ENCODE measurements at places on chromosomes 2 and 18.

DNA sequence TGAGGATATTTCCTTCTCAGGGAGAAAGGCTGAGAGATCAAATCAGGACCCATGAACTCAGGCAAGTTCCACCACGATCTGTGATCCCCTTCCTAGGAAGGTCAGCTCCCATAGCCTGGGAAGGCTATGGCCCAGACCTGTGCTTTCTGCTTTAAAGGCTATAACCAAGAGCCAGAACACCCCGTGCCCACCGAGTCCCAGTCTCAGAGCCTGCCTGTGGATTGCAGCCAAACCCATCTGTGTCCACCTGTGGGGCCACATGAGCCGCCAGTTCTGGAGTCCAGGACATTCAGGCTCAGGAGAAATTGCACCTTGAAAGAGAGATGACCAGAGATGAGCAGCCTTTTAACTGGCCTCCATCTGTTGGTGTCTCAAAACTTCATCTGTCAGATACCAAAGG, 46.9 kb downstream of the MAL start:
- DNase-seq: no peak

DNA sequence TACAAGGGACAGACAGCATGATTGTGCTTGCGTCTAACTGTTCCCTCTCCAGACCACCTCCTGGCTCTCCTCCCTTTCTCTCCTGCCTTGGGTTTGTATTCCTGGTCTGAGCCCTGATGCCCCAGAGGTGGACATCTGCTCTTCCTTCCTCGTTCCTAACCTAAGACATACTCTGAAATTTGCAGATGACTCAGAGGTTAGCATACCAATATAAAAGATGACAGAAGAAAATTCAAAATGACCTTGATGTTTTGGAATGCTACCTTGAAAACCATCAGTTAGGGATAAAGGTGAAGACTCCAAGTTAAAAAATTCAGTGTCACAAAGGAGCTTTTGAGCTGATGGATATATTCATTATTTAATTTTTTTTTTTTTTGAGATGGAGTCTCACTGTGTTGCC, 12.9 kb downstream of the SMYD1 start:
- DNase-seq: no peak

DNA sequence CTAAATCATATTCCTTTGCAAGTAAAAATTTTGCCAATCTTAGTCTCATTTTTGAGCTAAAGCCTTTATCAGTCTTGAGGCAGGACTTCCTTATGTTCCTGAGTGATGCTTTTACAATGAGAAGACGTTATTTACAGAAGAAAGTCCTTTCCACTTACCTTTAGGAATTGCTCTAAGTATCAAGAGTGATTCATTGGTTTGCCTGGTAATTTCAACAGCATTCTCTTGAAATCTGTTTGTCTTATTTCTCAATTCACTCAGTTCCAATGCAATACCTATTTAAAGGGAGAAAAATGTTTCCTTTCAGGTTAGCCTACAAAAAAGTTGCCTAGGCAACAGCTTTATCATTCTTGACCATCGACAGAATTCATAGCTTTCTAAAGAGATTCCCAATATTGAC, 137.2 kb downstream of the LAMA1 start:
- no peak for DNase-seq

- DNase-seq: no peak
These were observed 217.6 kb upstream of the FOSL2 start for GRCh38 chr2:28175028-28175427.

- DNase-seq: peak; percentile 53
These were observed 2.0 kb downstream of the PHLPP1 start for GRCh38 chr18:62717169-62717924.

- DNase-seq: no peak
These were observed 10.1 kb downstream of the VIL1 start for GRCh38 chr2:218428846-218429558.

DNA sequence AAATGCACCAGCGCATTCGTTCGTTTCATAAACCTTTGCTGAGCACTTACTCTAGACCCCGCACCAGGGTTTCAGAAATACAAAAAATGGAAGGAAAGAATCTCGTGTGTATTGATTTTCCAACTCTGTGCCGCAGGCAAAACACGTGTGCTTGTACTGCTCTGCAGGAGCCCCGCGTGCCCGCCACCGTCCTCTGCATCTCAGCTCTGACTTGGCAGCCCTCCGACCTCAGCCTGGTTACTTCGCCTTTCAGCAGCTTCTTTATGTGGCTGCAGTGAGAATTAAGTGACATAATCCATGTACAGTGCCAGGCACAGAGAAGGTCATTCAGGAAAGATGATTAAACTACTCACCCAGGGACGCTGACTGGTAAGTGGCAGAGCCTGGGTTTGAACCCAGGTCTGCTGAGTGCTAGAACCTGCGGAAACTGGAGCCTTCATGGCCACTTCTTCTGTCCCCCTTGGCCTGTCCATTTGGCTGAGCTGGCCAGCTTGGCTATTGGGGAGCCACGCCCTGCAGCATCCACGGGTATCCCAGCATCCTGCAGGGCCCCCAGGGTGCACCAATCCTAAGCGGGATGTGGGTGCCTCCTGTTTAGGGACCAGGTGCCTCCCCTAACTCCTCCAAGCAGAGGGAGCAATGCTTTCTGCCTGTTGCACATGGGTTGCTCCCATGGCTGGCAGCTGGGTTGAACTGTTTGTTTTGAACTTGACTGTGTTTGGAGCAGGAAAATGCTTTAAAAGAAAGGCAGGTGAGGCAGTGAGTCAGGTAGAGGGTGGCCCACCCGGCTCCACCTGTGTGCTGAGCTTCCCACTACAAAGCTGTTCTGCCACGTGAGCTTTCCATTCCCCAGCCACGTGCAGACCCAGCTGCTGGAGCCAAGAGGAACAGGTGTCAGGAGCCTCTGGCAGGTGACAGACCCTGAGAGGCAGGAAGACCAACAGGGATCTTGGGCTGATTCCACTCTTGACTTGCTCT, 34.3 kb downstream of the INHBB start:
- no peak for DNase-seq

GRCh38 chr2:74740741-74741431, 86.8 kb downstream of the SEMA4F start:
- peak; percentile 95 for DNase-seq

- peak; percentile 77 for DNase-seq
These were observed 245.6 kb upstream of the TCF4 start for GRCh38 chr18:55833543-55833942.

- no peak for DNase-seq
These were observed 4.2 kb downstream of the HOXD11 start for GRCh38 chr2:176111309-176111663.

DNA sequence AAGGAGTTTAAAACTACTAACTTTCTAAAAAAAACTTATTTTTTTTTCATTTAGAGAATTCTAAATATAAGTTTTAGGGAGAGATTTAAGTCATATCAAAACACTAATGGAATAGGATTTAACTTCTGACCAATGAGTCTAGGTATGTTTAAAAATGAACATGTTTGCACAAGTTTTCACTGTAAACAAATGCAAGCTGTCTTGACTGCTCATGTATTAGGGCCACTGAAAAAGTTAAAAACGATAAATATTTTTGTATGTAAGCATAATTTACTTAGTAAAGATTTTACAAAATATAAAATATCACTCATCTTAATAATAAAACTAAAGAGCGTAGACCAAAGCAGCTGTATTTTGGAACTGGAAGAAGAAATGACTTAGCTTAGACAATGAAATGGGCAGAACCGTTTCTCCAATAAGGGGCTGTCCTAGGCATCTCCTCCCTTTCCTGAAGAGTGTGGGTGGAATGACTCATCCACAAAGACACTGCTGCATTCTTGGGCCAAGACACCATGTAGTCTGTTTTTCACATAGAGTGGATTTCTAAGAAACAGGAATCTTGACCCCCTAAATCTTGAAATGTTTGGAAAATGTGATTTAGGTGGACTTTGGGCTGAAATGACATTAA, 118.8 kb downstream of the MEP1B start:
- DNase-seq: peak; percentile 60

GRCh38 chr18:11108947-11109346, 40.4 kb downstream of the PIEZO2 start:
- no peak for DNase-seq

DNA sequence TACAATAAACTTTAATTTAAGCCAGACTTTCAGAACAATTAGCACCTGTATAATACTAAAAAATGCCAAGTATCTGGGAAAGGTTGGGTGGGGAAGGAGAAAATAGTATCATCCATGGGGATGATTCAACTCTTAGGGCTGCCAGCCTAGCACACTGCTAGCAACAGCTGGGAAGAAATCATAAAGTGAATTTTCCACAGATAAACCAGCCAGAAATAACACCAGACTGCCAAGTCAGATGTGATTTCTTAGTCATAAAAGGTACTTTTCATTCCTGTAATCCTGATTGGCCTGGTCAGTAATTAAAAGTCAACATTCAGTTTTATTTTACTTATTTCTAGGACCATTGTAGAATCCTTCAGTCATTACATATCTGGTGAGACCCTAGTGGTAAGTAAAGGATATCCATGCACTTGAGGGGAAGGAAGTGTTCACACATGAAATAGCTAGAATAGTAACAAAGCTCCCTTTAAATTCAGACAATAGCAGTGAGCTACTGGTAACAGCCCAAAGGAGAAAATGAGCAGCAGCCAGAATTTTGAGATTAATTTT, 59.4 kb downstream of the LIMS1 start:
- DNase-seq: peak; percentile 71

DNA sequence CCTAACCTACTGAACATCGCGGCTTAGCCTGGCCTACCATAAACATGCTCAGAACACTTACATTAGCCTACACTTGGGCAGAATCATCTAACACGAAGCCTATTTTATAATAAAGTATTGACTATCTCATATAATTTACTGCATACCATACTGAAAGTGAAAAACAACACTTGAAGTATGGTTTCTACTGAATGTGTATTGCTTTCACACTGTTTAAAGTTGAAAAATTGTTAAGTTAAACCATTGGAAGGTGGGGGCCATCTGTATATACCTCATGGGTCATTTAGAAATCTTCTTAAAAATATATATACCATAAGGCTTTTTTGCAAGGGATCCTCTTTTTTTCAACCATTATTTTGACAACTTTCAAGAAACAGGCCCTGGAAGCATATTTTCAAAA, 16.5 kb downstream of the RNF149 start:
- no peak for DNase-seq

DNA sequence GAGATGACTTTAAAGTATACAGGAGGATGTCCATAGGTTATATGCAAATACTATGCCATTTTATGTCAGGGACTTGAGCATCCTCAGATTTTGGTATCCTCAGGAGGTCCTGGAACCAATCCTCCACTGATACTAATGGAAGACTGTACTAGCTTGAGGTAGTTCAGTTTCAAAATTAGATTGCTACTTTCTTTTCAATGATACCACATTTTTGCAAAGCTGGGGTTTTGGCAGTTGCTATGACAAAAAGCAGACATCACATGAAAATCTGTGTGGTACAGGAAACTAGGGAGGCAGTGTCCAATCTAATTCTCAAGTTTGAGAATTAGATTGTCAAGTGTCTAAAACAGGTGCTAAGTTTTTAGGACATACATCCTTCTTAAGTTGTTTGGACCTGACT, 14.2 kb downstream of the EHBP1 start:
- DNase-seq: no peak

- no peak for DNase-seq
These were observed 117.7 kb downstream of the GFPT1 start for GRCh38 chr2:69269330-69269729.

- no peak for DNase-seq
These were observed 65.8 kb upstream of the PNPT1 start for GRCh38 chr2:55759271-55759921.

- DNase-seq: peak; percentile 36
These were observed 11.5 kb downstream of the TEX44 start for GRCh38 chr2:231604101-231604684.

DNA sequence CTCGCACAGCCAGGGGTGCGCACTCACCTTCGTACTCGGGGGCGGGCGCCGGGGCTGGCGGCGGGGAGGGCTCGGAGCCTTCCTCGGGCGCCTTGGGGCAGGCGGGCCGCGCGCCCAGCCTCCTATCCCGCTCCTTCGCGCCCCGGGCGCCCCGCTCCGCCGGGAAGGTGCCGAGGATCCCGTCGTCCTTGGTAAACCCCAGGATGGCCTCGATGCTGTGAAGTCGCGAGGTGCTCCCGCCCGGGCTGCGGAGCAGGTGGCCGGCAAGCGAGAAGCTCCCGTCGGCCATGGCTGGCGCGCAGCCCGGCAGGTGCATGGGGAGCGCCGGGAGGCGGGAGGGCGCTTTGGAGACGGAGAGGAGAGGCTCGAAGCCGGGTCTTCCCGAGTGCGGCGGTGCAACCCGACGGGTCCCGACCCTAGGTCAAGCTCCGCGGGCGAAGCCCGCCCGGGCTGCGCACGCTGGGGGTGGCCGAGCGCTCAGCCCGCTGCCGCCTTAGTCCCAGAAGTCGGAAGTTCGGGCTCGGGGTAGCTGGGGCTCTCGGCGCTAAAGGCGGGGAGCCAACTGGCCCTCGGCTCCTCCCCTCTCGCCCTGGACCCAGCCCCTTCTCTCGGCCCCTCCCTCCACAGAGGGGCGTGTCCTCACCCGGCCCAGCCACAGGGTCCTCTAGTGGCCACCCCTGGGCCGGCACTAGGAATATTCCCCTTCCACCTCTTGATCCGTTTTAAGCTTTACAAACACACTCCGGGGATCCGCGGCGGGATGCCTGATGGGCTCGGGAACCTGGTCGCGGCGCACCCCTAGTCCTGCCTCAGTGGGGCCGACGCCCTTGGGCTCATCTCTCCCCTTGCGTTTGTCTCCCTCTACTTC, at the start of gene RAX:
Gene RAX, minus strand, starts transcription at position 564 of the 868 bp plus-strand sequence. Its CDS starts 248 bp downstream, at position 316.
- peak; percentile 35 for DNase-seq

DNA sequence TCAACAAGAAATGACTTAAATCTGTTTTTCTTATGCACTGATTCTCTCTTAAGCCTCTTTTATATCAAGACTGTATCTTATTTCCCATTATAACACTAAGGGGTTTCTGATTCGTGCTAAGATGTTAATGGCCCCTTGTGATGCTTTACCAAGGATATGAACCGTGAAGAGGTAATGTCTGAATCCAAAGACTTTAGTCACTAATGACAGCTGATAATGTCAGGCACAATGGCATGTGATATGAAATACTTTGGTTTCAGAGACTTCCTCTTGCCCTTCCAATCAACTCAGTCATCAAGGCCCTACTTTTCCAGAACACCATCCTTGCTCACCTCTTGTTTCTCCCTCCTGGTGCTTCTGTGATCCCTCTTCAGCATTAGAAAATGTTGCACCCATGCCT, 262.8 kb downstream of the KCNE4 start:
- DNase-seq: no peak

GRCh38 chr18:5463390-5463789, 80.4 kb downstream of the EPB41L3 start:
- no peak for DNase-seq

- no peak for DNase-seq
These were observed 646 bp downstream of the ALS2 start for GRCh38 chr2:201779901-201780673.
